ENCODE measurements at places on chromosomes 6 and 20.

DNA sequence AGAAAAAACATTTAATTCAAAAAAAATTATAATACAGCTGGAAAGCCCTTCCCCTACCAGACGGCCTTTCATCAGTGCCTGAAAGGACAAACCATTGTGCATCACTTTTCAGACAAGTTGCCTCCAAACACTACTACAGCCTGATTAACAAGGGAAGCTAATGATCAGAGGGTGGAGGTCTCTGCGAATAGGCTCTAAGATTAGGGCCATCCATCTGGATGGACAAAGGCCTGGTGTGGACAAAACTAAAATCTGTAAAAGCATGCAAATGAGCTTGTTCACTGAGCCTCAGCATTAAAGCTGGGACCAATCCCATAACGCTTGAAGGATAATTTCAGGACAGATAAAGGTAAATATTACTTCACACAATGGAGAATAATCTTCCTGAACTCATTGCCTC lies 228.7 kb upstream of the PLN start:
- no peak for DNase-seq

- no peak for DNase-seq
These were observed 32.4 kb downstream of the RNF217 start for GRCh38 chr6:124994648-124995047.

- no peak for DNase-seq
These were observed 147.5 kb downstream of the MYO6 start for GRCh38 chr6:75896526-75896925.

GRCh38 chr6:150528648-150529285 lies 70.9 kb upstream of the PLEKHG1 start:
- DNase-seq: no peak

DNA sequence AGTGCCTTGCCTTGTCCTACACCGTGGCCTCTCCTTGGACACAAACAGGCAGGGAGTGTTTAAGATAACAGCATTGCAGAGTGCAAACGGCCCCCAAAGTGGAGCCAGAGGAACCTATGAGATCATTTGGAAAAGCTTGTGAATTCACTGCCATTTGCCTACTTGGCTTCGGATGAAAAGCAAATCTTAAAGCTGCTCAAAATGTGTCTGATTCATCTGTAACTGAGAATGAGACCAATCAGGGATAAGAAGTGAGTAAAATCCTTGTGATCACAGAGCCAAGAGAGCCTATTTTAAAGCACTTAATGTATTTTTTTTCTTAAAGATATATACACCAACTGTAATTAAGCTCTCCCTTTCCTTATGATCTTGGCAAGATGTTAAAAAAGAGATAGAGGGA lies 65.7 kb upstream of the BACH2 start:
- DNase-seq: no peak

DNA sequence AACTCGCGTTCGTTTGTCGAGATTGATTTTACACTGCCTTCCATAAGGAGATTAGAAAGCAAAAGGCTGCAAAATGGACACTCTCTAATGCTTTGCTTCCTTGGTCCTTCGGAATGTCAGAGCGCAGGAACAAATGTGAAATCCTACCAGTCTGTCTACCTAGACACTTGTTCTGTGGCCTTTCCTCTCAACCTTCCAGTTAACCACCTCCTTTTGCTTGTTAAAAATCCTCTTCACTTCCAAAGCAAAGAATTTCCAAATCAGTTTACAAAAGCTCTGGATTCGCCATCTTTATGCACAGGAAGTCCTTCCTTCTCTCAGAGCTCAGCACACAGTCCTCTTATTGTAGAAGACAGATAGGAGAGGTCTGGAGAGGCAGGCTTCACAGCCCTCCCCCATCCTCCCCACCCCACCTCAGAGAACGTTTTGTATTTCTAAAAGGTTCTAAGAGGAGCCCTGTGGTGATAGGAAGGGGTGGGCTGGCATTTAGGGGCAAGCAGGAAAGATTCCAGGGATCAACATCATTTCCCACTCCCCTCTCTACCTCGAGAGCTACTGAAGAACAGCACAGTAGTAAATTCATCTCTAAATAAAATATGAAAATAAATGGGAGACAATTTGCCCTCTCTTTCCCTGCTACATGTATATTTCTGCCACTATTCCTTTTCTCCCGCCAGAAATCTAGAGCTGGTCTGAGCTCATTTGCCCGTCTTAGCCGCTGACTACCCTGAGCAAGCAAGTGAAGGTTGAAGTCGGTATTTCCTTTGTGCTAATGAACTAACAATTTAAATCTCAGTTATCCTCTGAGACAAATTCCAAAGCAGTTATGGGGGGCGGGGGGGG lies 18.9 kb downstream of the TFAP2A start:
- DNase-seq: no peak

GRCh38 chr20:35600176-35600992 lies 15.2 kb upstream of the SPAG4 start:
- no peak for DNase-seq

DNA sequence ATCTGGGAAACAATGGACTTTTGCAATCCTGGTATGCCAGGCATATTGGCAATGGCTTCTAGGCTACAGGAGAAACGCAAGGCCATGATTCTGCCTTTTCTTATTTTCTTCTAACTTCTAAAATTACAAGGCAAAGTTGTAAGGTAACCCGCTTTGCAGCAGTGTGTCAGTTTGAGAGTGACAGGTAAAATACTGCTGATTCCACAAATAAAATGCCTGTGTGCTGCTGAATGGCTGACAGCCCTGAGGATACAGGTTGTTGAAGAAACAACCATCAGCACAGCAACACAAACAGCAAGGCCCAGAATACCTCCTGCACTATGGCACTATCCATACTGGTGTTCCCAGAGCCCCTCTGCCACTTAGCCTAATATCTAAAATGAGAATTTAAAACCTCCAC lies 37.1 kb downstream of the SLC17A1 start:
- DNase-seq: no peak

- DNase-seq: no peak
These were observed 375.7 kb upstream of the MARCKS start for GRCh38 chr6:113481458-113481857.

DNA sequence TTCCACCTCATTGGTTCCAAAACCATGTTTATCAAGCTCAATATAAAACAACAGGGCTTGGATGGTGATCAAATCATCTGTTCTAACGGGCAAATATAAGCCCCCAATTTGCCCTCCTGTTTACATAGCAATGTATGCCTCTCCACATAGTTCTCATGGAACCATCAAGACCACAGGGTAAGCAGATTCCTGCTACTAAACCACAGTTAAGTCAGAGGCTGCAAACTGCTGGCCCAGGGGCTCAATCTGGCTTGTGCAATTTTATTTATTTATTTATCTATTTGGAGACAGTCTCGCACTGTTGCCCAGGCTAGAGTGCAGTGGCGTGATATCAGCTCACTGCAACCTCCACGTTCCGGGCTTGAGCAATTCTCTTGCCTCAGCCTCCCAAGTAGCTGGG lies 18.9 kb upstream of the MTHFD1L start:
- DNase-seq: no peak

DNA sequence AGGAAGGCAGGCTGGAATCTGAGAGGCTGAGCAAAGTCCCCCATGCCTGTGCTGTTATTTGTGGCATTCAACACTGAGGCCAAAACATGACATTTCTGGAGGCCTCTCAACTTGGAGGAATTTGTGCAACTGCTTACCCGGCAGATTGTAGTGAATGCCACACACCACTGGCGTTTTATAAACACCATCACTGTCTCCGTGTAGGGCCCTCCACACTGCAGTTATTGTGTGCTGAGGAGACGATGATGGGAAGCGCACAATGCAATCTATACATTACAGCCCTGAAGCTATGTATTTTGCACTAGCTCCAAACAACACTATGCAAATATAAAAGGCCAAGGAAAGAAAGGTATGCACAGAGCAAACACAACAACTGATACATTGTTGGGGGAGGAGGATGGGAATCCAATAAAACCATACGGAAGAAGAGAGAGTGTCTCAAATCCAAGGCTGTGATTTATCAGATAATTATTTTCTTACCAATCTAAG lies 106.5 kb downstream of the SMLR1 start:
- no peak for DNase-seq

DNA sequence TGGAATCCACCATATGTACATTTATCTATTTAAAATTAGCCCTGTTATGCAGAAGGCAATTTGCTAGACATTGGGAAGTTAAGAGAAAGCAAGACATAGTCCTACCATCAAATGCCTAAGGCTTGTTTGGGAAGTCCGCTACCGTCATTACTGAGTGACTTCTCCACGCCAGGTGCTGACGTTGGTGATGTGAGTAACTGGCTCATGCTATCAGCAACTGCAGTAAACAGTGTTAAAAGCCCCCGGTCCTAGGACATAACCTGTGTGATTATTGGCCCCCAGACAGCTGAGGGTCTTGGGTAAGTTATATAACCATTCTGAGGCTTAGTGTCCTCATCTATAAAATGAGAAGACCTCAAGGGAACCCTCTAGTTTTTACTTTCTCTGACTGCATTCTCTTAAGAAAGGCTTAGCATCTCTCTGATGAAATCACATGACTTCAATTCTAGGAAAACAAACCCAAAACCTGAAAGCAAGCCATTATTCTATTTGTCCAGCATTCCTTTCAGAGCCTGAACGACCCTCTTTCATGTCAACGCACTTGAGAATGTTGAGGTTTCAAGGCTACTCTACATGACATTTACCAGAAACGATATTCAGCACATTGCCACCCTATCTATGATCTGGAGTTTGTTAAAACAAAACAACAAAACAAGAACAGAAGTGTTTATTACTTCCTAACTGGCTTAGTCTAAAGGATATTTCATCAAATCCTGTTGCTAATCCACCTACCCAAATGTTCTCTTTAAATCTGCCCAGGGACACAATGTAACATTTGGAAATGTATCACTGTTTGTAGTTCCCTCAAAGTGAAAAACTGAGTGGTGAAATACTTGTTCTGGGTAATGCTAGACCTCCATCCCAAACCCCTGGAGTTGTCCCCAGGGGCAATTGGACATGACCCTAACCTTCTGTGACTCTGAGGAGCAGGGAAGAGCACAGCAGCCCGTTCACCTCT lies 133.8 kb downstream of the BTBD3 start:
- no peak for DNase-seq

- DNase-seq: no peak
These were observed 816.3 kb downstream of the QKI start for GRCh38 chr6:164230804-164231203.

- DNase-seq: no peak
These were observed 34.4 kb downstream of the EFHC1 start for GRCh38 chr6:52454556-52454955.

DNA sequence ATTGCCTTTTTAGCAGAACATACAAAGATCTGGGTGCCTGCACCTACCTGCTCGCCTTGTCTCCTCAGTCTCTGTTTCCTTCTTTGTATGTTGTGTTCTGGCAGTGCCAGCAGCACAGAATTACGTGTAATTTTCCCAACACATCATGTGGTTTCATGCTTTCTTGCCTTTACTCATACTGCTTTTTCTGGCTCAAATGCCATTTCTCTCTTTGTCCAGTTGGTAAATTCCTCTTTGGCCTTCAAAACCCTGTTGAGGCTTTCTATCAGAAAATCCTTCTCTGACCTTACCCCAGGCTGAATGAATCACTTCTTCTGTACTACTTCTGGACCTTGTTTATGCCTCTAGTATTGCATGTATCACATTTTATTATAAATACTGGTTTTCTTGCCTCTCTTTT lies 31.8 kb downstream of the L3MBTL3 start:
- no peak for DNase-seq

DNA sequence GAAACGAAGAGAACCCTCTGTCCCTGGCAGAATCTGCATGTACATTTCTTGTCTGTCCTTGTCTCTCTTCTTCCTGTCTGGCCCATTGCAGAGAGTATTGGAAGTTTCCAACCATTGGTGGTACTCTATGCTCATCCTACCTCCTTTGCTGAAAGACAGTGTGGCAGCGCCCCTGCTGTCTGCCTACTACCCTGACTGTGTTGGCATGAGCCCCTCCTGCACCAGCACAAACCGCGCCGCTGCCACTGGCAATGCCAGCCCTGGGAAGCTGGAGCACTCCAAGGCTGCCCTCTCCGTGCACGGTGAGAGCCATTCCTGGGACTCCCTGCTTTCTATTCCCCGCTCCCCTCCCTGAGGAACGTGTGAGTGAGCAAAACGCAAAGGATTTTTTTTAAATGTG lies 32.5 kb downstream of the KDM1B start:
- DNase-seq: no peak

- DNase-seq: no peak
These were observed 481.4 kb downstream of the MAFB start for GRCh38 chr20:40207655-40208054.

DNA sequence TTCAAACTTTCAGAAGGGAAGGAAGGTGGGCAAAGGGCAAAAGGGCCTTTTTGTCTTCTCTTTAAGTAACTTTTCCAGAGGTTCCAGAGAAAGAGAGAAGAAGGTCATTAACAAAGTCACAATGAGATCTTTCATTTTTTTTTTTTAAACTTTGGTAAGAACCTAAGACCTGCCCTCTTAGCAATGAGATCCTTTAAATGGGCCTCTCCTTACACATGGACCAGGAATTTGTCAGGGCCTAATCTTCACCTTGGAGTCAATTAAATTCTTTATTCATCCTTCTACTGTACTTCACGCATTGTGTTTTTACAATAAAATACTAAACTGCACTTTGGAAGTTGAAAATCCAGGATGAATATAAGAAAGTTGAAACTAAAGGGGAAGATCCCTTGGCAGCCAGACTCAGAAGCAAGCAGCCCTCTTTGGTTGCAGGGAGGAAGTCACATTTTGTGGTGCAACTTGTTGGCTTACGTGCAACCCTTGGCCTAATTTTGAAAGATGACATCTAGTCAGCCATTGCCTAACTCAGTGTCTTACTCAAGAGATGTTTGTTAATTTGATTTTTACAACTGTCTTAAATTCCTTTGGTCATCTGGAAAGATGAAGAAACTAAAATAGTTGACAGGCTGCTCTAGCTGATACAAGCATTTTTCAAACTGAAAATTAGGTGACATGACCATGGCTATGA lies 11.9 kb upstream of the TMEM170B start:
- DNase-seq: no peak

DNA sequence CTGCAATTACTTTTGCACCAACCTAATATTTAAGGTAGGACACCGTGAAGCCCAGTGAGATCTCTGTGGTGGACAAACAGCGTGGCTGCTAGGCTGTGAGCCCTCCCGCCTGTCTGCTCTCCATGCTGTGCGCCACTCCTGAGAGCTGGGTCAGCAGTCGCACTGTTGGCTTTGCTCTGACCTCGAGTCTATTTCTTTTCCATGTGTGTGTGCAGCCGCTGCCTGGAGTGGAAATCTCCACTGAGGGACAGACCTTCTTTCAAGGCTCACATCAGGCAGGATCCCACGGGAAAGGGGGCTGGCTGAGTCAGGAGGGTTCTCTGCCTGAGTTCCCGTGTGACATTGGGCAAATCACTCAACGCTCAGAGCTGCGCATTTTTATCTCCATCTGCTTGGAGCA lies 27.1 kb downstream of the RIPOR3 start:
- no peak for DNase-seq
